ENCODE measurements at places on chromosomes 5 and 9.

DNA sequence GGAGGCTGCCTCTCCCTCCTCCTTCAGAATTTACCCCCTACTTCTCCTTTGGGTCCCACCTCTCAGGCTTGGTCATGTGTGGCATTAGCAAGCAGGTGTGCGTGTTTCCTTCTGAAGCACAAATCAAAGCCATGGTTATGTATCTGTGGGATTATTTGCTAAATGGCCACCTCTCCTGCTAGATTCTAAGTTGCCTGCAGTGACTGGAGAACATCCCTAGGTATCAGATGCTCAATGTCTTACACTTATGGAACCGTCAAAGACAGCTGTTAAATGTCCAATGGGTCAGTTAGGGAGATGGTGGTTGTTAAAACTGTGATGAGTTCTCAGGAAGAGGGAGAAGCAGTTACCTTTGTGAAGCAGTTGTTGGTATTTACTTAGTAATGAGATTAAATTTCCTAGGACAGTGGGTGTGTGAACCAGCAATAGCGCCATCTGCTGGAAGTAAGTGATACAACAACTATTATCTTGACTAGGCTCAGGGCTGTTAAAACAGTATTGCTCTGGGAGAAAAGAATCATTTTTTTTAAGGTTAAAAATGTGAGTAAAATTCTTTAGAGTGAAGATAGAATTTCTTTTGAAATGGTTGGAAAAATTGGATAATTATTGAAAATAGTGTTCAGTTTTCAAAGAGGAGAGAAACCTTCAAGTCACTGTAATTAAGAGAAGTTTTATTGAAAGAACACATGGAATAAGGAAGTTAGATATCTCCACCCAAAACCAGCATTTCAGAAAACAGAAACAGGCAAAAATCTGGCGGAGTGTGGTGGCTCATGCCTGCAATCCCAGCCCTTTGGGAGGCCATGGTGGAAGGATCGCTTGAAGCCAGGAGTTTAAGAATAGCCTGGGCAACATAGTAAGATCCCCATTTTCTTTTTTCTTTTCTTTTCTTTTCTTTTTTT, 71.3 kb downstream of the TMC1 start:
- DNase-seq, result peak; percentile 58

DNA sequence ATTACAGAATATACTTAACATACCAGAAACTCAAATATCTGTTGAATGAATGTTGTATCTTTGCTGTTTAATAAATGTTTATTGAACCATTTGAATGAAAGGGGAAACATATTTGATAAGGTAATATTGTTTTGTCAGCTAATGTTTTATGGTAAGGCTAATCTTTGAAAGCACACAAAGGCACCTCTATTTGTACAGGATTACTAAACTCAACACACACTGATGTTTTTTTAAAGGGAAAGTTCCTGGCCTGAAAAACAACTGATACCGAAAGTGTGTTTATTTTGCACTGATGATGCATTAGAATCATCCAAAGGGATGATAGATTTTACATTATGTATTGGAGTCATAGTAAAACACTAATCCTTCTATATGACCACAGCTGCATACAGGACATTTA, 82.5 kb downstream of the ADCY2 start:
- DNase-seq, result no peak

- no peak for DNase-seq
Observed at GRCh38 chr5:140202610-140203009, 27.6 kb downstream of the CYSTM1 start.

DNA sequence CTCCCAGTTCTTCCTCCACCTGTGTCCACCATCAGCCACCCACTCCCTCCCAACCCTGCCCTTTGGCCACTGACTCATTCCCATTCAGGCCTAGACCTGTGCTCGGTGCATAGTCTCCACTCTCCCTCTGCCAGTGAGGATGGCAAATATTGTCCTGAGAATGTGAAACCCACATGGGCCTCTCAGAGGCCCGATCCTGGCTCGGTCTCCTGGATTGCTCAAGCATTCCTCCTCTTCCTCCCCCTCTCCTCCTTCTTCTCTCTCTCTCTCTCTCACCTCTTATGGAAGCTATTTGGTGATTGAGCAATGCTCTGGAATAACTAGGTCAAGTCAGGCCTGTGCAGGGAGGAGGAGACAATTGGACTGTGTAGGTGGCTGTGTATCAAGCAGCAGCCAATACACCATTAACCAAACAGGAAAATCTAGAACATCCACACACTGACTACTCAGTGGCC, 99.9 kb downstream of the KLF4 start:
- DNase-seq, result peak; percentile 96

DNA sequence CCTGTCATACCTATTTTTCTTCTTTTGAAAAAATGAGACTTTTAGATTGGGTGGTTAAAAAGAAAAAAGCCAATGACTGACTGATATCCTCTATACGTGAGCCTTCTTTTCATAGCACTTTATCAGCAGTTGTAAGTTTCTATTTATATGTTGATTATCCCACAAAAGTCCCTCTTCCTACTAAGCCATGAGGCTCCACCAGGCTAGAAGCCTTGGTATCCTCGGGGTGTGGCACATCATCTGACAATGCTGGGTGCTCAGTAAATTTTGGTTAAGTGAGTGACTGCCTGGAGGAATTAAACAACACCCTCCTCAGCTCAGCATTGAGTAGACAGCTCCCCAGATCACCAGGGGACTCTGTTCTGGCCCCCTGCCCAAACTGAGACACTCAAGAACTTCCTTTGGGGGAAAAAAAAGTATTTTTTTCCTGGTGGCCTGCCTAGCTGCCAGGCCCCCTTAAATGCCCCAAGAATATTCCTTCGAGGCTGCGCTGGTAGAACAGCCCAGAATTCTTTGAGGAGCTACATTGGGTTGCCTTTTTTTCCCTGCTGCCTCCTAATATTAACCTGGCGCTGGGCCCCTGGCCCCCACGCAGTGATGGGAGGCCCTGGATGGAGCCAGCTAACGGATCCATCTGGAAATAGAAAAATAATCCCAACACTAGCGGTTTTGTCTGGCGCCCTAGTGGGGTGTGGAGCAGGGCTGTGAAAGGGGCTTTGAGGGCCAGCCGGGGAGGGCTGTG, 23.4 kb upstream of the COL27A1 start:
- no peak for DNase-seq

GRCh38 chr5:142671801-142672200, 14.1 kb downstream of the FGF1 start:
- peak; percentile 68 for DNase-seq

GRCh38 chr5:11904265-11904906, at the start of gene CTNND2:
Gene CTNND2, minus strand, starts transcription at chr5:11904446. Its CDS starts 593 bp downstream, at chr5:11903853.
- DNase-seq, result peak; percentile 14

- peak; percentile 67 for DNase-seq
Observed at GRCh38 chr5:68505917-68506860, 290.6 kb downstream of the PIK3R1 start.

GRCh38 chr5:157892974-157893373, 34.0 kb upstream of the CLINT1 start:
- no peak for DNase-seq

DNA sequence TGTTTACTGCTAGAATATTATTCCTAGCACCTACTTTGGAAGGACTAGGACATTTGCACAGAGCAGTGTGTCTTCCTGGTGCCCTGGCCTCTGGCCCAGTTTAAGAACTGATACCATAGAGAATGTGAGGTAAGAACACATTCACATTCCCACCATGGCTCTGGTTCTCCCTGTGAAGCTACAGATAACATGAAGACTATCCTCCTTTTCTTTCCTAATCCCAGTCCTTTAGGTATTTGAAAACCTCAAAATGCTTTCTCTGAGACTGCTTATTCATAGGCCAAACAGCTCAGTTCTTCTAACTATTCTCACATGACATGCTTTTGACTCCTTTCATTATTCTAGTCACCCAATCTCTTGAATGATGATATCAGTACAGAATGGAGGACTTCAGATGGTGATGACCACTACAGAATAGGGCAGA, 11.9 kb downstream of the FAM219A start:
- no peak for DNase-seq

- DNase-seq, result no peak
Observed at GRCh38 chr9:114671605-114672004, 10.4 kb downstream of the TEX48 start.

DNA sequence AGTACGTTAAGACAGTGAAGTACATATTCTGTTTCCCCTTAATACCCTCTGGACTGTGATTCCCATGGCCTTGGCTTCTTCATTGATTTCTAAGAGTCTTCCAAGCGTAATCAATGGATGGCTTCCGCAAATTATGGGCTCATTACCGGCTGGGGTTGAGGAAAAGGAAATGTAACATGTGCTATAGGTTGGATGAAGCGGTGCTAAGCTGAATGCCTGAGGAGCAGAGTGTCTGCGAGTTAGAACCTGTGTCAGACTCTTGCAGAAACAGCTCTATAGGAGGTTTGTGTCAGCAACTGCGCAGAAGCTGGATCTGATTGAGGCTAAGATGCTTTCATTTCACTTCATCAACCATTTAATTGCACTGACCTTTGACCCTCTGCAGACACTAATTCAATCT, 114.3 kb upstream of the CDH18 start:
- DNase-seq, result no peak

DNA sequence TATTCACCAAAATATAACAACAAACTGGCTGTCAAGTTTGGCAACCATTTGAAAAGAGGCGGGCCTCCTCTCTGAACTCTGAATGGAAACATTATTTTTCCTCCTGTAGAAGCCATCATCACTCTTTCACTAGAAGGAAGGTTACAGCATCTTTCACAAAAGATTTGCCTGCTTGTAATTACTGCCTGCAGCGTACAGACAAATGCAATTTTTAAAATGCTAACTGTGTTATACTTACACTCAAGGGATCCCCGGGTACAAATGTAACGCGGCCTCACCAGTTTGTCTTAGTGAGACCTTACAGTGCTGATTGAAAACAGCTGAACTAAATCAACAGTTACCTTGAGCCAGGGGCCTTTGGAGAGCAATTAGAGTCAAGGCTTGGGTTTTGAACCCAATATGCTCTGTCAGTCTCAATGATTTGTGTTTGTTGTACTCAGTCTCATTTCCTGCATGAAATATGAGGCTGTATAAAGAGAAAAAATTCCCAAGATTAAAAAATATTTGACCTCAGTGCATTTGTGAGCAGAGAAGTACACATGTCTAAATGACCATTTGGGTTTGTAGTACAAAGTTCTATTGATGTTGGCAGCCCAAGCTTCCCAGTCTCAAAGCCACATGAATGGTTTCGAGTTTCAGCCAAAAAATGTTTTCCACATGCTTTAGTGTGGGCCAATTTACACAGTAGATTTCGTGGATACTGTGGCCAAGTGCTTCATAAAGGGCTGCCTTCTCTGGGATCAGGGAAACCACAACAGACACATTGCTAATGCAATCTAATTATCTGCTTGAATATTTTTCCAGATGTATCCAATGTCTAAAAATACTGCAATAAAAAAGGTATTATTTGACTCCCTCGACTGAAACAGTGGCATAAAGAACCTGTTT, 500.0 kb downstream of the SPATA31D1 start:
- DNase-seq, result no peak

DNA sequence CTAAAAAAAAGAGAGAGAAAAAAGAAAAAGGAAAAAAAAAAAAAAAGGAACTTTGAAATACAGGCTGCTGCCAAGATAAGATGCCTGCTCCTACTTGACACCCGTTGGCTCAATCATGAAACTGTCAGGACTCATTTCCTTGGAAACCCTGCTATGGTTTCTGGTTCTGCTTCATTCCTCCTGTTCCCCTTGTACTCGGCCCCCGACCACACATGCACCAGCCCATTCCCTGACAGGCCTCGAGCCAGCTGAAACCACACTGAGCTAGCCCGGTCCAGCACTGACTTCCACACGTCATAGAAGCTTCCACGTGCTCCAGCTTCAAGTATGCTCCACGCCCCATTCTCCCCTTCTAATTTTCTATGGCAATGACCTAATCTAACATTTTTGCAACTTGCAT, 93.2 kb downstream of the MYO10 start:
- no peak for DNase-seq

DNA sequence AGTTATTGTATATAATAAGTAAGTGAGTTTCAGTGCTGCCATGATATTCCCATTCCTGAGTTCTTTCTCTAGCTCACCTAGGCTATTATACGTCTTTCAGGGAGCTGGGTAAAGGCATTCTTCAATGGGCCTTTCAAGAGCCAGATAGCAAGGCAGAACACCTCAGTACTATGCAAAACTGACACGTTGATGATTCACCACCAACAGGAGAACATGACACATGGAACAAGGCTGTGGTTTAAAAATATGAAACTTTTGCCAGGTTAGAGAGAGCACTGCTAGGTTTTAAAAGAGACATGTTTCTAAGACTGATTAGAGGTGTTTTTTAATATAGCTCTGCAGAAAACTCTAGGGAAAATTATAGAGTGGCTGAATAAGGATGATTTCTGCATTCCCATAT, 95.9 kb downstream of the UGCG start:
- peak; percentile 90 for DNase-seq

GRCh38 chr9:120545701-120546550, 34.0 kb downstream of the CDK5RAP2 start:
- no peak for DNase-seq

- DNase-seq, result no peak
Observed at GRCh38 chr5:377326-377981, 55.9 kb downstream of the AHRR start.

GRCh38 chr5:157379983-157380382, 80.0 kb upstream of the NIPAL4 start:
- no peak for DNase-seq

- peak; percentile 56 for DNase-seq
Observed at GRCh38 chr9:77926371-77926878, 105.2 kb downstream of the GNAQ start.

DNA sequence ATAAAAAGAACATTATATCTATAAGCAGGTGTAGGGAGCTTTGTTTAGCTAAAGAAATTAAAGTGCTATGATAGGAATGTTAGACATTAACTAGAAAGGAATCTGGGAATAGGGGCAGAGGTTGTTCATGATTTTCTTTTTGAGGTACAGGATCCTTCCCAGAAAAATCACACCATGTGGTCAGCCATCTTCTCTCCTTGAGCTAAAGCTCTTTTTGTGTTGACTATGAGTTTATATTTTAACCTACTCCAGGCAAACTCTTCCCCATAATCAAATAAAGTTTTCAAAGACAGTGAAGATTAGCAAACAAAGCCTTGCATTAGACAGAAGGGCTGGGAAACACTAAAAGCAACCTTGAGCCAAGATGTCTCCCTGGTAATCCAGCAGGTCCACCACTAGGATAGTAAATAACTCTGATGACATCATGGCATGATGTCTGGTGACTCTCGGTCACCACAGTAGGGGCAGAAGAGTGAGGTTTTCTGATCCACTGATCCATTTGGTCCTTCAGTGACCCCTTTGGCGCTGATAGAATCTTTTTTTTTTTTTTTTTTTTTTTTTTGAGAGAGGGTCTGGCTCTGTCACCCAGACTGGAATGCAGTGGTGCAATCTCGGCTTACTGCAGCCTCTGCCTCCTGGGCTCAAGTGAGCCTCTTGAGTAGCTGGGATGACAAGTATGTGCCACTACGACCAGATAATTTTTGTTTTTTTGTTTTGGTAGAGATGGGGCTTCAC, 30.6 kb upstream of the IL6ST start:
- no peak for DNase-seq

- DNase-seq, result no peak
Observed at GRCh38 chr5:33726422-33727165, 165.2 kb downstream of the ADAMTS12 start.

DNA sequence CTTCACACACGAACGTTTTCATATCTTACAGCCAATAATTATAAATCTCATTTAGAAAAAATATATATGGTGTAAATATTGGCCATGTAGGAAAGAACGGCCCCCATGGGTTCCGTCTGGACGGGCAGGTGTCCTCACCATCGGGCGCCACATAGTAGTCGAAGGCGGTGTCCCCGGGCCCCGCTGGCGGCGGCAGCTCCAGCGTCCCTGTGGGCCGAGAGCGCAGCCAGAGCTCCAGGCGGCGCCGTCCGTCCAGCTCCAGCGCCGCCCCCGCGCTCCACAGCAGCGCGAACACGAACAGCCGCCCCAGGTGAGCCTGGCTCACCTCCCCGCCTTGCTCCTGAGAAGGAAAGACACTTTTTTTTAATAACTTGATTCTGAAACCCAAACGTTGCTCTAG, 134.6 kb downstream of the DNAH5 start:
- no peak for DNase-seq

All from RWPE1 (cell line).